Thoracic aorta (tissue), 2 donors: ENCODE measurements at places on chromosomes 3 and 15.

GRCh38 chr3:138408751-138409570 lies 25.5 kb upstream of the ESYT3 start:
- DNase-seq: no peak

DNA sequence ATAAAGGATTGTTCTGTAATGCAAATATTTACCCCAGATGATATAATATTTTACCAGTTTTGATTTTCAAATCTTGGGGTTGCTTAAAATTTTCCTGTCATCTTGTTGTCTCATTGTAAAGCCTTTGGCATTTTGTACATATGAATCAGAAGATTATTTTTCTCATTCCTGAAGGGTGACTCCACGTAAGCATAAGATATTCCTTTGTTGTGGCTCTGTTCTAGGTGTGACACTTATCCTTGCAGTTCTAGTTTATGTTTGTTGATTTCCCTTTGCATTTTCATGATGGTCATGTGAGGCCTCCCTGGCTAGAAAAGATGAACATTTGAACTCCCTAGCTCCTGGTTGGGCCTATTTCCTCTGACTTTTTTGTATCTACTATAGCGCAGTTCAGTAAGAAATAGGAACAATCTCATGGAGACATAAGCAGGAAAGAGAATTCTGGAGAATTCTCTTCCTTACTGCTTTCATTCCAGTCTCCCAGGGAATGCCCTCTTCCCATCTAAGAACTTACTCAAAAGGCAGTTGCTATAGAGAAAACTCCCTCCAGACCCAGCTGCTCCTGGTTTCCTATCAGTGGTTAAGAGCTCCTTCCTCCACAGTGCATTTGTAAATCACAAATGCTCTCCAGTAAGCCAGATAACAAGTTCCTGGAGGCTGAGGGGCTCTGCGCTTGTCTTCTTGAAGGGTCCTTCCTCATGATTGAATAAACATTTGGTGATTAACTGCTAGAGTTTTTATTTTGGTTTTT lies 124.7 kb downstream of the WNT5A start:
- no peak for DNase-seq

GRCh38 chr15:42608110-42608531 lies 32.7 kb downstream of the STARD9 start:
- DNase-seq: no peak

DNA sequence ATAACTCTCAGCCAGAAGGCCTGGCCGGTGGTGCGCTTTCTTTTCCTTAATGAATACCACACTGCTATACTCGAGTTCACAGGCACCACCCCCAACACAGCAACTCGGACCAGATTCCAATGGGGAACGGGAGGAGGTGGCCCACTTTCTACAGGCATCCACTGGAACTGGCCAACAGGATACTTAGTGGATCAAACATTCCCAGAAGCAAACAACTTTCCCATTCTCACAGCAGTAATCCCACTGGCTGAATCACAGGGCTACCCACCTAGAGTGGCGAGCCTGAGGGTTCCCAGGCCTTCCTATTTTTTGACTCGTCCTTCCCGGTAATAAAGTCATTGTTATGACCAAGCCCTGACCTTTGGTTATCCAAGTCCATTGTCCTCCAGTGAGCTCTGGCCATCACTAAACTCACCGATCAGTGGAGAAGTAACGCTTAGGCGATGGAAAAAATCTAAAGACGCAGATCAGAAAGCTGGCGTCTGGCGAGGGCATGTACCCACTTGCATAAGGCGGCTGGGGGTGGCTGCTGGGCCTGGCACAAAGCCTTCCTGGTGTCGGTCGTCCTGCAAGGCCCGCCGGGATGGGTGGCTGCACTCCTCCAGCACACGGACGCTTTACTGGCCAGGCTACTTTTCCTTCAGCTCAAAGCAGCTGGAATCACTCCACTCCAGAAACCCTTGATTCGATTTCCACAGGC lies 1.2 kb downstream of the EOGT start:
- peak; percentile 47 for DNase-seq

DNA sequence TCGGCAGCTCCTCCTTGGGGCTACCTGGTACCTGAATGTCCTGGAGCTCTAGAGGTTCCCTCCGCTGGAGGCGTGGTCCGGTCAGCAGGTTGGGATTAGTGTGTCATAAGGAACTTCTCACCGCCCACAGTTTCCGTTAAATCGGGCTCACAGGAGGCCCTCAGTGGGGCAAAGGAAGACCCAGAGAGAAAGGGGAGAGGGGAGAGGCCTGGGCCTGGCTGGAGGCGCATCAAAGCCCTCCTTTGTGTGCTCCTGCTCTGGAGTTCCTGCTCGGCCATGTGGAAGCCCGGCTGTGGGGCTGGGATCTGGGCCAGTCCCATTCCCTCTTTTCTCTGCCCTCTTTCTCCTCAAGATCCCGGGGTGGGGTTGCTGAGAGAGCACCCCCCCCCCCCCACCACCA lies at the start of gene RLBP1:
RLBP1 (minus strand) TSS at position 37 of the 400 bp plus-strand sequence. CDS start 2,604 bp downstream, outside the sequence.
- DNase-seq: no peak

GRCh38 chr15:98955331-98955730 lies 52.3 kb downstream of the PGPEP1L start:
- no peak for DNase-seq
